ENCODE measurements at places on chromosomes 13 and 19.

DNA sequence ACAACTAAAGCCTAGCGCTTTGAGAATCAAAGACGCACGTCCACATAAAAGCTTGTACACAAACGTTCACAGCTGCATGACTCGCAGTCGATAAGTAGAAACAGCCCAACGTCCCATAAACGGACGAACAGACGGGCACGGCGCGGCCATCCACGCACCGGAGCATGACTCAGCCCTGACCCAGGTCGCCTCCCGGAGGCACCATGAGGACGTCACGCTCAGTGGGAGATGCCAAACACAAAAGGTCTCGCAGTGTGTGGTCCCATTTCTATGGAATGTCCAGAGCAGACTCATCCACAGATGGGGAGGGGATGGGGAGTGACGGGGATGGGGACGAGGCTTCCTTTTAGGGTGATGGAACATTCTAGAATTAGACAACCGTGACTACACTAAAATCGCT, 9.4 kb downstream of the POLRMT start:
- DNase-seq = no peak

DNA sequence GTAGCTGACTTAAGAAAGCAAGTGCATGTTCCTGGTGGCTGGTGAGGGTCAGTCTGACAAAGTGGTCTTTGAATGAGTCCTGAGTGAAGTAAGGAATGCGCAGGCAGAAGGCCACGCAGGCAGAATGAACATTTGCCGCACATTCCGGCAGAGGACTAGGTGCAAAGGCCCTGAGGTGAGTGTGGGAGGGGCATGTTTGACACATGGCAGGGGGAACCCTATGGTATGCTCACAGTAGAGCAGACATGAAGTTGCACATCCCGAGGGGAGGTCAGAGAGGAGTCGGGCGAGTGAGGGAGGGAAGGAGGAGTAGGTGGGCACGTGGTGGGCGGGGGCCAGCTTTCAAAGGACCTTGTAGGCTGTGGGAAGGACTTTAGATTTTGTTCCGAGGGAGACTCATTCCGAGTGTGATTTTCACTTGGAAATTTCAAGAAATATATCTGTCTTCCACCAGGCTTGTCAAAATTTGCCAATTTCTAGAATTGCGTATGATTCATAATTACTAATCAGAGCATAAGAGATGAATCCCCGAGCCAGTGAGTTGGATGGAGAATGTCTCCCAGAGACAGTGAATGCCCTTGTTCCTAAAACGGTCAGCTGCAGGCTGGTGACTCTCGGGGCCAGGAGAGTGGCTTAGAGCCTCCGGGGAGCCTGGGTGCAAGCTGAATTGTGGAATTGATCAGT, 40.3 kb downstream of the ERICH6B start:
- no peak for DNase-seq

GRCh38 chr19:18023622-18024251, 15.8 kb downstream of the ARRDC2 start:
- DNase-seq = no peak

- no peak for DNase-seq
These were observed 60.5 kb downstream of the PCCA start for GRCh38 chr13:100149389-100149788.

DNA sequence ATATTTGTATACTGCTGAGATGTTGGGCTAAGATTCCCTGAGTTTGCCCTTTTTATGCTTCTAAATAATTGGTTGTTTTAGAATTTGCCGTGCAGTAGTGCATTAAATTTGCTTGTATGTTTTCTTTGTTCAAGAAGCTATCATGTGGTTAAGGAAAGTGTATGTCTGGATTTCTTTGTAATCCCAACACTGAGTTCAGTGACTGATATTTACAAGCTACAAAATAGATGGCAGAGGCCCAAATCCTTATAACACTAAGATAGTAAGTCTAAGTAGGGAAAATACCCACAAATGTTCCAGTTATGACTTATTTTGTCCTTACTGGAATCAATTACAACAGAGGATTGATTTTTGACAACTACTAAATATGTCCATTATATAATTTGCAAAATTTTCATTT, 435.0 kb upstream of the KLF12 start:
- no peak for DNase-seq

GRCh38 chr13:99747403-99747710, 224.2 kb downstream of the ZIC5 start:
- no peak for DNase-seq

GRCh38 chr13:48829536-48829935, 146.2 kb upstream of the FNDC3A start:
- no peak for DNase-seq

DNA sequence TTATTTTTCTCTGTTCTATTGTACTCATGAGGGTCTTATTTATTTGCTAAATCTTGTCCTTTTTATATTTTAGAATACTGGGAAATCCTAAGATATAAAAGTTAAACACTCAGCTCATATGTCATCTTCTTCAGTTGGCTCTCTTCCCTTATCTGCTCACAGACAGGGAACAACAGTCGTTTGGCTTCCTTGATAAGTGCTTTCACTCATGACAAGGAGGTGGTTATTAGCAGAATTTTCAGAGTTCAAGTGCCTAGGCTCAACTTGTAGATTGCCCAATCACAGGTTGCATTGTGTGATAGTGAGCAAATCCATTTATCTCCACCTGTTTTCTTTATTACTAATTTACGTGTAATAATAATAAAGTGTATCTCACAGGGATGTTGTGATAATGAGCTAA, 620.3 kb upstream of the PCDH20 start:
- DNase-seq = no peak

GRCh38 chr19:2270157-2270422, 11.9 kb downstream of the PEAK3 start:
- no peak for DNase-seq

GRCh38 chr13:33870046-33870668, 52.2 kb downstream of the RFC3 start:
- DNase-seq = no peak
